ENCODE measurements at places on chromosomes 2 and 18. TPM values are rescaled to one million over a fixed set of nuclear protein-coding genes. Genes with fewer than 3 reads are reported as not detected.

- no peak for DNase-seq
These were observed 24.7 kb upstream of the NT5C1B start for GRCh38 chr2:18614041-18614440.

- peak; percentile 58 for DNase-seq
These were observed 28.2 kb upstream of the STAT4 start for GRCh38 chr2:191178806-191179514.

- no peak for DNase-seq
These were observed 525.8 kb downstream of the STK39 start for GRCh38 chr2:167721593-167721992.

DNA sequence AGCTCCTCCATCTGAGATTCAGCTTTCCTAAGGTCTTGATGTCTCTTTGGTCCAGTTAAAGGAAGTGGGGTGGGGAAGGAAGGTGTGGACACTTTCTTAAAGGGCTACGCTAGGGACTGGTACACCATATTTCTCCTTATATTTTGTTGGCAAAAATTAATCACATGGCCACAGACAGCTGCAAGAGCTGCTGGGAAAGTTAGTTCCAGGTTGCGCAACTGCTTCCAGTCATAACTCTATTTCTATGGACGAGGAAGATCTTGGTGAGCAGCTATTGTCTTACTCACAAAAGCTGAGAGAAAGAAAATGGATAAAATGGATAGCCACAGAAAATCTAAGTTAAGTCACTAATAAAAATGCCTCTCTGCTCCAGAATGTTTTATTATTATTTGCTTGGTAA lies 60.7 kb upstream of the PPM1B start:
- DNase-seq = no peak

The ARHGEF33 gene
- total RNA-seq = 0.06 TPM

The FKBP1B gene
- total RNA-seq = 2.7 TPM

The HOXD11 gene
- not detected for total RNA-seq

Measured in PC-3 (cell line).